ENCODE measurements at places on chromosomes 6 and 20.

- DNase-seq = no peak
These were observed 216.2 kb downstream of the MYLK4 start for GRCh38 chr6:2534406-2535042.

GRCh38 chr6:6685249-6686040 lies 96.9 kb downstream of the LY86 start:
- no peak for DNase-seq

DNA sequence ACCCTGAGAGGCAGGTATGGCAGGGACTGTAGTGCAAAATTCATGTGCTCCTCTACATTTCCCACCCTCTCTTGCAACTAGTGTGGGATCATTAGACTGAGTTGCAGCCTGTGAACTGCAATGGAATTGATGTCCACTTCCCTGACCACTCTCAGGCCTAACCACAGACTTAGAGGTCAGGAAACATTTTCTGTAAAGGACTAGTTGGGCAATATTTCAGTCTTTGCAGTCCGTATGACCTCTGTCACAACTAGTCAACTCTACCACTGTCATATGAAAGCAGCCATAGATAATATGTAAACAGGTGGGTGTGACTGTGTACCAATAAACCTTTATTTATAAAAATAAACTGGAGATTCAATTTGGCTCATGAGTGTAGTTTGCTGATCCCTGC lies 134.4 kb upstream of the TOP1 start:
- no peak for DNase-seq

GRCh38 chr6:40674170-40674569 lies 87.0 kb upstream of the LRFN2 start:
- no peak for DNase-seq

DNA sequence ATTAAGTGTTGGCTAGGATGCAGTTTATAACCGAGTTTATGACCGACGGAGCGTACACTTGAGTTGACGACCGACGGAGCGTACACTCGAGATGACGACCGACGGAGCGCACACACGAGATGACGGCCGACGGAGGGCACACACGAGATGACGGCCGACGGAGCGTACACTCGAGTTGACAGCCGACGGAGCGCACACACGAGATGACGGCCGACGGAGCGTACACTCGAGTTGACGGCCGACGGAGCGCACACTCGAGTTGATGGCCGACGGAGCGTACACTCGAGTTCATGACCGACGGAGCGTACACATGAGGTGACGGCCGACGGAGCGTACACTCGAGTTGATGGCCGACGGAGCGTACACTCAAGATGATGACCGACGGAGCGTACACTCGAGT lies 119.8 kb downstream of the HUS1B start:
- no peak for DNase-seq

GRCh38 chr20:24477831-24478547 lies 8.6 kb downstream of the SYNDIG1 start:
- DNase-seq = no peak

- DNase-seq = no peak
These were observed 72.8 kb upstream of the CEP85L start for GRCh38 chr6:118724211-118724610.

- DNase-seq = no peak
These were observed 667 bp downstream of the STX11 start for GRCh38 chr6:144150710-144151657.
